Suppressor macrophage treated with lipopolysaccharide for 4 hours (primary cell): ENCODE measurements at places on chromosomes 3 and 15.

GRCh38 chr3:135192929-135193328 lies 397.9 kb downstream of the EPHB1 start:
- no peak for DNase-seq

DNA sequence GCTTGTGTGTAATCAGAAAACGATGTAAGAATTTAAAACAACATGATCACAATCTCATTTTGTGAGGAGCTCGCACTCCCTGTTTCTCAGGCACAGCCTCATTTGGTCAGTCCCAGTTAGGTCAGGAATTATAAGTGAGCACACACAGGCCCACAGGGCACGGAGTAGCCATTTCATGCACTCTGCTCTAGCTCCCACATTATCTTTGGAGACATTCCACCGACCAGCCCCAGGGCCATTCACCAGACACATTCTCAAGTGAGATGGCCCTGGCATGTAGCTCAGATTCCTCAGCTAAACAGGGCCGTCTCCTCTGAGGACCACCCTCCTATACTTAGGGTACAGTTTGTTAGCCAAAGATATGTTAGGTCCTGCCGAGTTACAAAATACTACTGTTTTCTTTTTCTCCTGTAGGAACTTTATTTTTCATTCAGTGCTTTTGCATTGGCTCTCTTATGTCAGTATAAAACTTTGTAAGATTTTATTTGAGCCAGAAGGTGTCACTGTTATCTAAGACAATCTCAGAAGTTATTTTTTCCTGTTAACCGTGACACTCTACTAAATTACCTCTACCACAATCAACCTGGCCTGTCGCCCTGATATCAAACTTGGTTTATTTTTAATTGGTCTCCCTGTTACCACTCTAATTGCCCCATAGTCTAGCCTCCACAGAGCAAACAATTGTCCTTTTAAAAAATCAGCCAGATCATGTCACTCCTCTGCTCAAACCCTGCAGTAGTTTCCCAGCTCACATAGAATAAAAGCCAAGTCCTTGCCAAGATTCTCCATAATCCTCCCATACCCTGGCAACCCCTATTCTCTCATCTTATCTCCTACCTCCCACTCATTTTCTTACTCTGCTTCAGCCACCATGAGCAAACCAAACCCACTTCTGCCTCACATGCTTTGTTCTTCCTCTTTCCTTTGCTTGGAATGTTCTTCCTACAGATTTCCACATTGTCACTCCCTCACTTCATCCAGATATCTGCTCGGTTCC lies 105.7 kb downstream of the PPP2R3A start:
- peak; percentile 58 for DNase-seq

DNA sequence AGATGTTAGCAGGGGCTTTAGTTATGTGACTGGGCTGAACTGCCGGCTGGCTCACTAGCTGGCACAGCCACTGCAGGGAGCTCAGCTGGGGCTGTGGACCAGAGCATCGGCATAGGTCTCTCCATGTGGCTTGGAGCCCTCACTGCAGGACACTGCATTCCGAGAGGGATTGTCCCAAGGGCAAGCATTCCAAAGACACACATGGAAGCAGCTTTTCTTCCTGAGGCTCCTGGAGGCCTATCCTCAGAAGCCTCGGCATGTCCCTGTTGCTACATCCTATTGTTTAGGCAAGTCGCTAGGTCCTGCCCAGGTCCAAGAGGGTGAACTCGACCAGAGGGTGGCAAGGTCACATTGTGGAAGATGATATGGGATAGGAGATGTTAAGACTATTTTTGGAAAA lies 209.8 kb downstream of the PLCL2 start:
- DNase-seq = no peak

- no peak for DNase-seq
Observed at GRCh38 chr3:99981138-99981537, 133.2 kb downstream of the FILIP1L start.

DNA sequence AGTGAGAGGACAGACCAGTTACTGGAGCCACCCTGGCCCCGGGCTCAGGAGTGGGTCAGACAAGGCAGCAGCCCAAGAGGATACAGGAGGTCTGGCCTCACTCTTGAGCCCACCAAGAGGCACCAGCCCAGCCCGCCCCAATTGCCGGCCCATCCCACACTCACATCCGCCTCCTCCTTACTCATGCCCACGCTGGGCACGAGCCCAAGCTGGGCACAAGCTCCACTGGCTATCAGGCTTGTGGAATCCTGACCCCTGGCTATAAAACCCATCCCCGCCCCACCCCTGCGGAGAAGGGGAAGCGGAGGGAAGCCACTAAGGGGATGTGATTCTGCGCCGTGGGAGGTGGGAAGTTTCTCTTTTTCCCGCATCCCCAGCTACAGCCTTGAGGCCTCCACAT lies 25.9 kb downstream of the ADCY5 start:
- DNase-seq = no peak

DNA sequence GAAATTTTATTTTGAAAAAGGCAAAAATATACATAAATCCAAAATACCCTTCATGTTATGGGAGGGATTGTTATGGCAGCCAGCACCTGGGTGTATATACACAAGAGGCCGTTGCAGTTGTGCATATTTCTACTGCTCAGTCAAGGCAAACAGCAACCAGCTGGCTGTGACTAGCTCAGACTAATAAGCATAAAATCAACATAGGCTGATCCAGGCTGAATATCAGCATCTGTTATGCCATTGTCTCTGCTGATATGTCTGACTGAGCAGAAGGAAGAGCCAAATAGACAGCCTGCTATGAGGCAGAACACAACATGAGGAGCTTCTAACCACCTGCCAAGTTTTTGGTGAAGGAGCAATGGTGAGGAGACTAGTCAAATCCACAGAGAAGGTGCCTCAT lies 457.5 kb upstream of the ALCAM start:
- no peak for DNase-seq

DNA sequence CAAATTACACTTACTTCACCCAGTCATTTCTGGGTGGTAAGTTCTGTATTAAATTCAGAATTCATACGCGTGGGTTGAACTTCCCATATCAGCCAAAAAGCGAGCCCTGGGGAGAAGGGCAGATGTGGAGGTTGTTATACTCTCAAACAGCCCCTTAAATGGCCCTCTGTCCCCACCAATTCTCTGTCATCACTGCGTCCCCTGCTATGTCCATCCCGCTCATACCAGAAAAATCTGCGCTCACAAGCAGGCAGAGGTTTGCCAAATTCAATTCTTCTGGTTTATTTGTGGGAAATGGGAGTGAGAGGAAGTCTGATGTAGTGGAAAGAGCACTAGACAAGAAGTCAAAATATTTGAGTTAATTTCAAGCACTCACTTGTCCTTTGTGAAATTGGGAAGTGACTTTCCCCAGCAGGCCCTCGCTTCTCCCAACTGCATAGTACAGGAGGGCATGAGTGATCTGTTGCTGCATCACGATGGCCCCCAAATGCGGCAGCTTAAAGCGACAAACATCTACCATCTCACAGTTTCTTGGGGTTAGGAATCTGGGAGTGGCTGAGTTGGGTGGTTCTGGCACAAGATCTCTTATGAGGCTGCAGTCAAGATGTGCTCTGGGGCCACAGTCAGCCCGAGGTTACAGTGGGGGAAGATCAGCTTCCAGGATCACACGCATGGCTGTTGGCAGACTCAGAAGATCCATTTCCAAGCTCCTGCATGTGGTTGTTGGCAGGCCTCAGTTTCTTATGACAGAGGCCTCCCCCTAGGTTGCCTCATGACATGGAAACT lies 67.7 kb downstream of the CPN2 start:
- DNase-seq = no peak

DNA sequence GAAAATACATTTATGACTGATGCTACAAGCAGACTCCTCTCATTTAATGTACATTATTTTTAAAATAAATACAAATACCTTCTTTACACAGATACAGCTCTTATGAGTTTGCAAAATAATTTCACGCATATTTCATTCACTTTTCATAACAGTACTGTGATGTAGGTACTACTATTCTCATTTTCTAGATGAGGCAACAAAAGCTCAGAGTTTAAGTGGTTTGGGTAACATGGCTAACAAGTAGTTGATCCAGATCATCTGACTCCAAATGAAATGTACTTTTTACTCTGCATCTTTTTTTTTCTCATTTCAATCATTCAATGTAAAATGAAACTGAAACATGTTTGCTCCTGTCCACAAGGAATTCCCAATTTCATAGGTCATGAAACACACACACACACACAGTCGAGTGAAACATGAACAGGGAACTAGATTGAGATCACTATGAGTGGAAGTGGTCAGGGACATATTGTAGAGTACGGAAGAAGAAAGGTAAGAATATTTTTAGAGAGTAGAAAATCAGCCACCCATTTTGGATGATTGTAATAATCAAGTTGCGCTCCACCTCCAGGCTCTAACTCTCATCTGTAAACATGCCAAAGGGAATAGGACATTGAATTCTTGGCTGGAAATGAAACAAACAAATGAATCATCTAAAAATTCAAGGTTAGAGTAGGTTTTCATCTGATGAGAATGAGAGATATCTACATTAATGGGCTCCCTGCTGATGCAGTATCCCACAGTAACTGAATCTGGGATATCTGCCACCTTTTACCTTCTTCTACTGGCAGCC lies 92.4 kb downstream of the CLDN1 start:
- peak; percentile 80 for DNase-seq

- no peak for DNase-seq
Observed at GRCh38 chr15:99443056-99443756, 122.6 kb upstream of the MEF2A start.

GRCh38 chr15:91271565-91272153 lies 171.6 kb downstream of the SV2B start:
- peak; percentile 84 for DNase-seq

GRCh38 chr3:194167480-194168282 lies 31.7 kb downstream of the HES1 start:
- DNase-seq = peak; percentile 60

DNA sequence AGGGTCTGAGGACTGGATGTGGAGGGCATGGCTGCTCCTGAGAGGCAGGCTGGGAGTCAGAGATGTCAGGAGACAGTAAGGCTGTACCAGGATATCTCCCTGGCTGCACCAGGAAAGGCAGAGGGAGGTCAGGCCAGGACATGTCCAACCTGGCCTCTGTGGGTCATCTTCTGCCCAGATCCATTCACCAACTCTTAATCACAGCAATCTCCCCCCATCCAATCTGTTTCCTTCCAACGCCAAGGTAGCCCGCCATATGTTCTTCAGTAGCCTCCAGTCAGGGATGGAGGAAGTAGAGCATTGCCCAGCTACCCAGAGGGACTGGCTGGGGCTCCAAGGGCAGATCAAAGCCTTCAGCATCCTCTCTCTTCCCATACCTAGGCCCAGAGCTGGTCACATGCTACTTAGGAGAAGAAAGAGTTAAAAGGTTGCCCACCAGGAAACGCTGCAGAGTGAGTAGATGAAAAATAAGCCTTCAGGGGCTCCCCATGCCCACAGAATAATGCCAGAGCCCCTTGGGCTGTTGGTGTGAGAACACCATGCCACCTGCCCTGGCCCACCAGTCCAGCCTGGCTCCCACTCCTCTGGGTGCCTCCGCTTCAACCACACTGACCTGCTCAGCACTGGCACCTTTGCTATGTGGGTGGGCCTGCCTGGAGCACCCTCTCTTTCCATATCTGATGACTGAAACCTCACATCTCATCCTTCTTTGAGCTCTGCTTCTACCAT lies 176.8 kb downstream of the MEGF11 start:
- no peak for DNase-seq

DNA sequence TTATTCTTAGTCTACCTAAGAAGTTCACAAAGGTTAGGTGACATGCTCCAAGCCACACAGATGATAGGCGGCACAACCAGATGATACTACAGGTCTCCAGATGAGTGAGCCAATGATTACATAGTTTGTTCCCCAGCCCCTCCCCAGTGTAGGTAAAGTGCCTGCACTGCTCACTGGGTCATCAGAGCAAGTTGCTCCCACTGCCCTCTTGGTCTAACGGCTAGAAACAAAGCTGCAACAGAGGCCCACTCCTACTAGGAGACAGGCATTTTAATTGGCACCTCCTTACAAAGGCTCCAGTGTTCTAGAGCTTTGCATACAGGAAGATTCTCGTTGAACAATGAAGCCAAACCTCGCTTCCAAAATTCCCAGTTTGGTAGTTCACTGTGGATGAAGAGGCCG lies 47.3 kb downstream of the TMEM44 start:
- DNase-seq = no peak

DNA sequence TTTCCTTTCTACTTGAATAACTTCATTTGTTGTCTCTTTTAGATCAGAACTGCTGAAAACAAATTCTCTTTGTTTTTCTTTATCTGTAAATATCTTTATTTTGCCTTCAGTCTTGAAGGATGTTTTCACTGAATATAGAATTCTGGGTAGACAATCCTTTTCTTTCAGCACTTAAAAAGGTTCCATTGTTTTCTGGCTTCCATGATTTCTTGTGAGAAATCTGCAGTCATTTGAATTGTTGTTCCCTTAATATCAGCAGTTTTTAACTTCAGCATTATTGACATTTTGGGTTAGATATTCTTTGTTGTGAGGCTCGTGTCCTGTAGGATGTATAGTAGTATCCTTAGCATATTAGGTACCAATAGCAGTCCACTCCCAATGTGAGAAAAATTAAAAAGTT lies 65.8 kb downstream of the SV2B start:
- no peak for DNase-seq

- no peak for DNase-seq
Observed at GRCh38 chr15:62506217-62506805, 341.2 kb upstream of the C2CD4B start.

GRCh38 chr3:178100908-178101307 lies 435.3 kb upstream of the KCNMB2 start:
- DNase-seq = no peak

DNA sequence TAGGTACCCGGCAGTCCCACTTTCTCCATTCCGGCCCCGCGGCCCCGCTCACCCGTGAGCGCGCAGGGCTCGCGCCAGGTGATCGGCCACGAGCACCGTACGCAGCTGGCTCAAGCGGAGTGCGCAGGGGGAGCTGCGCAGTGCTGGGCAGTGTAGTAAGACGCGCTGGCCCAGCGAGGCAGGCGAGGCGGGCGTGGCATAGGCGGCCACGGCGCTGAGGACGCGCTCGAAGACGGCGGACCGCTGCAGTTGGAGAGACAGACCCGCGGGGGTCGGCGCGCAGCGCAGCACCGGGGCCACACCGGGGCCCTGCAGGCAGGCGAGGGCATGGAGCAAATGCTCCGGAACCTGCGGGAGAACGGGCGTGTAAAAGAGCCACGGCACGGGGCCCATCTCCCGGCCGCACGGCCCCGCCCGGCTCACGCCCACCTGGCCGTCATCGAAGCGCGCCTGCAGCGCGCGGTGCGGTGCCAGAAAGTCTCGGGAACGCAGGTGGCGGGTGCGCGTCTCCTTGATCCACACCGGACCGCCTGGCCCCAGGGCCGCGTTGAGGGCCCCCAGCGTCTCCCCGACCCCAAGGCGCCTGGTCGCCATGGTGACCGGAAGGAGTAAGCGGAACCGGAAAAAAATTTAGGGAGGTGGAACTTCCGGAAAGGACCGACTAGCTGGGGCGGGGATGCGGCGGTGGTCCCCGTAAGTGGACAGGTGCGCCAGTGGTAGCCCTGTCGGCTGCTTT lies at the start of gene DALRD3:
Gene DALRD3, minus strand, starts transcription at position 610 of the 736 bp plus-strand sequence. Its CDS starts 16 bp downstream, at position 594.
- peak; percentile 61 for DNase-seq

DNA sequence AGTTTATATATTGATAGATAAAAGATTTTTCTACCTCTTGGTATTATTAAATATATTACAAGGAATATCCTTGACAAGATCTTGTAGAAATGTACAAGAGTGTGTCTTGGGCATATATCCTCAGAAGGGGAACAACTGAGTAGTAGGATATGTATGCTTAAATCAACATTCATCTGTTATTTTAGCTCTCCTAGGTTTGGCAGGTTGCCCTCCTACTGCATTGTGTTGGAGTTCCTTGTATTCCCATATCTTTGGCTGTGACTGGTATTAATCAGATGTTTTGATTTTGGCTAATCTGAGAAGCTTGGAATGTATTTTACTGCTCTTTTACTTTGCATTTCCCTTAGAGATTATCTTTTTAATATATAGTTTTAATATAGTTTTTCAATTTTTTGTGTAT lies 4.6 kb downstream of the MYRIP start:
- DNase-seq = no peak

- no peak for DNase-seq
Observed at GRCh38 chr15:58380280-58380945, 51.4 kb upstream of the LIPC start.
